ENCODE measurements at places on chromosomes 13 and 19.

DNA sequence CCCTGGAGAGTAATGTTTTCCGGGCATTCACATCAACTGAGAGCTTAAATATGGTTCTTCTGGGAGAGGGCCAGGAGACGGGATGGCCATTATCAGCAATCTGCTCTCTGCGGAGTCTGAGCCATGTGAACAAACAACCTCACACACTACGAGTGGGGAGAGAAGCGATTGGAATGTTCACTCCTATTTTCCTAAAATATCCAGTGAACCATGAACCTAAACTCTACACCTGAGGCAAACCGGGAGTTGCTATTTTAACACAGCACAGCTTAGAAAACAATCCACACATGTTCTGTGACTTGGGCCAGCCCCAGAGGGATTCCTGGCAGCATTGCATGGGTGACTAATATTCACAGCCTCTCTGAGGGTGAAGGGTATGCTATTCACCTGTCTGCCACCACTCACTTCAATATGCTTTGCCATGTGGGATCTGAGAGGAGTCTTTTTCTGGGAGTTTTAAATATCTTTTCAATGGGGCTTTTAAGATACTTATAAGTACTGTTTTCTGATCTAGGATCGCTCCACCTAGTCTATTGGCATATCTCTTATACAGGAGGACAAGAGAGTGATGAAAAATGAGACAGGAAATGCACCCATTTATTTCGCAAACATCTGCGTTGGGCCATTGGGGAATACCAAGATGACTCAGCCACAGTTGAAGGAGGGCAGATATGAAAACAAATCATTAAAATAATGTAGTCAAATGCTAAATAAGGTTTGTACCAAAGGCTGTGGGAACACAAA, 72.6 kb upstream of the SERP2 start:
- DNase-seq, result no peak

GRCh38 chr13:44397766-44398223, 24.2 kb downstream of the SERP2 start:
- no peak for DNase-seq

GRCh38 chr13:100040196-100040595, 48.7 kb upstream of the PCCA start:
- no peak for DNase-seq

DNA sequence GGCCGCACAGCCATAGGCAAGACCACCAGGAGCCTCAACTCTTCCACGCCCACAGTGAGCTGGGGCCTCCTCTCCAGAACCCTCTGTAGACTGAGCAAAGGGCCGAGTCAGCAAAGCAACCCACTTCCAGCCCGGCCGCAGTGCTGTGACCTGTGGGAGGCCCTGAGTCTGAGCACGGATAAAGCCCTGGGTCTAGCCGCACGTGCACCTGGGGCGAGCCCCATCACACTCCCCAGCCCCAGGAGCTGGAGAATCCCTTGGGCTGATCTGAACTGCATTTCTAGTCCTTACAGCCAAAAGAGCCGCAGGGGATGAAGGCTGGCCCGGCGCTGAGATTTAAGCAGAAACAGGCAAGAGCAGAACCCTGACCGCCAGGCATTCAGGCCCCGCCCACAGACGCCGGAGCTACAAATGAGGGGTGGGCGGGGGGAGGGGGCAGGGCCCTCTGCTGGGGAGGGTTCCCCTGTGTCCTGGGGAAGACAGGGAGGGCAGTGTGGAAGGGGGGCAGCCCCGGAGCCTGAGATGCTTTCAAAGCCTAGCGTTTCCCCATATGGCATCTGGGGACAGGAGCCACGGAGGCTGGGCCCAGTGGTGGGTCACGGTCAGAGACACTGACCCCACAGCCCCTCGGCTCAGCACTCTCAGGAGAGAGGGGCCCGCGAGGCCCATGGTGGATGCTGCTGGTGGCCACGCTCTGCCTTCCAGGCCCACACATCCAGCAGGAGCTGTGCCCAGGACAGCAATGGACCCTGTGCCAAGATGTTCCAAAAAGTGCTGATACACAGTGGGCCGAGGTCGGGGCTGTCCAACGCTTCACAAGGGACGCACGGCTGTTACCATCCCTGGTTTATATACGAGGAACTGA, 4.9 kb downstream of the TMEM259 start:
- no peak for DNase-seq

GRCh38 chr19:53849237-53849676, 18.4 kb upstream of the MYADM start:
- no peak for DNase-seq

- peak; percentile 43 for DNase-seq
Observed at GRCh38 chr19:1967087-1967608, 26.2 kb downstream of the CSNK1G2 start.

DNA sequence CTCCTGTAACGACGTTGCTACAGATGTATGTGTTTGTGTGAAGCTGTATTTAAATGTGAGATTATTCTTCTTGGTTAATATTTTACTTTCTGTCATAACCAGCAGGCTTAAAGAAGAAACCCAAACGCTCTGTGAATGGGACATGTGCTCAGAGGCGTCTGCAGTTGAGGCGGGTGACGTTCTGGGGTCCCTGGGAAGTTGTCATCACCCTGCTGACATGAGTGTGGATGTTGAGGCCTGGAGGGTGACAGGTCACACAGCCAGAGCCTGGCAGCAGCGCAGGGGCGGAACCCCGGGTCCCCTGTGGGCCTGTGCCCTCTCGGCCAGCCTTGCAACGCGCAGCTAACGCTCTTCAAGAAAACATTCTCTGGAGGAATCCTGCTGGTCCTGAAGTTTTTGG, 16.6 kb downstream of the RASA3 start:
- no peak for DNase-seq

- DNase-seq, result no peak
Observed at GRCh38 chr19:15317392-15318071, 14.8 kb downstream of the BRD4 start.

GRCh38 chr19:7373862-7374261, 25.1 kb downstream of the ARHGEF18 start:
- DNase-seq, result no peak

DNA sequence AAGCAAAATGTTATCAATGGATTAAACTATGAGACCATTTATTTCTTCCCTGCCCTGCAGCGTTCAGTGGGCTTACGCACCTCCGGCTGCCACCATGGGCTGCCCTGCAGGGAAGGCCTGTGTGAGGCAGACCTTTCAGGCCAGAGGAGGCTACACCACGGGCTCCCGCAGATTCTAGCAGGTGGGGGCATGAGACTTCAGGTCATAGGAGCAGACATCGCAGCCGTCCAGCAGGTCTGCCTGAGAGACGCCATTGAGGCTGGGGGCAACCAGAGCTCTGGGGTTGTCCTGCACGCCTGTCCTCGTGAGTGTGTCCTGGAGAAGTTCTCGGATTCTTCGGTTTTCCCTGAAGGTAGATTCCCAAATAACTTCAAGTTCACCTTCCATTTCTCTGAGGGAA, 9.4 kb upstream of the SLC7A9 start:
- no peak for DNase-seq

DNA sequence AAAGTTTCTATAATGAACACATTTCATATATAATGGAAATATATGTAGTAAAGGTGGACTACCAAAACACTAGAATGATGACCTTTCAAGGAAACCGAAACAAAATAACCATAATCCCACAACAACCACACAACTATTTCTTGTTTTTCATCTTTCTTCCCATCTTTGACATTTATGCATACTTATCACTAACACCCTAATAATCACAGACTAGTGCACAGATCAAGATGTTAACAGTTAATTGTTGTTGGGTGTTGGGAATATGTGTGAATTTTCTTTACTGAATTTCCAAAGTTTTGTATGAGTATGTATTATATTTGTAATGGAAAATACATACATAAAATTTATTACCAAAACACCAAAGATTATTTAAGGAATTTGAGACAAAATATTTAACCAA, 30.3 kb downstream of the PEG3 start:
- no peak for DNase-seq

DNA sequence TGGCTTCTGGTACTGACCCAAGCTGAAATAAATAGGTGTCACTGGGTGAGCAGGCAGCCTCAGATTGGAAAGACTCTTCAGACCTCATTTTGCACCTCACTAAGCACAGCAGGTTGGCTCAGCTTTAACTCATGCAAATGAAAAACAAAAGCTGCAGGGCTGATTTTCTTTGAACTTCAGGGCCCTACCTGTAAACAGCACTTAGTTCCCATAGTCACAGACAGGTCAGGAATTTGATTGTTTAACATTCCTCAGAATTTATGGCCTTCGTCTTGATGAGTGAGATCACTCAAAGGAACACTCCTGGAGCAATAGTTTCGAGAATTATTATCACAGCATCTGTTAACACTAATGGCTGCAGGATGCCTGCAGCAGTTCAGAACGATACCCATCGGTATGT, 718.5 kb downstream of the EFNB2 start:
- no peak for DNase-seq

DNA sequence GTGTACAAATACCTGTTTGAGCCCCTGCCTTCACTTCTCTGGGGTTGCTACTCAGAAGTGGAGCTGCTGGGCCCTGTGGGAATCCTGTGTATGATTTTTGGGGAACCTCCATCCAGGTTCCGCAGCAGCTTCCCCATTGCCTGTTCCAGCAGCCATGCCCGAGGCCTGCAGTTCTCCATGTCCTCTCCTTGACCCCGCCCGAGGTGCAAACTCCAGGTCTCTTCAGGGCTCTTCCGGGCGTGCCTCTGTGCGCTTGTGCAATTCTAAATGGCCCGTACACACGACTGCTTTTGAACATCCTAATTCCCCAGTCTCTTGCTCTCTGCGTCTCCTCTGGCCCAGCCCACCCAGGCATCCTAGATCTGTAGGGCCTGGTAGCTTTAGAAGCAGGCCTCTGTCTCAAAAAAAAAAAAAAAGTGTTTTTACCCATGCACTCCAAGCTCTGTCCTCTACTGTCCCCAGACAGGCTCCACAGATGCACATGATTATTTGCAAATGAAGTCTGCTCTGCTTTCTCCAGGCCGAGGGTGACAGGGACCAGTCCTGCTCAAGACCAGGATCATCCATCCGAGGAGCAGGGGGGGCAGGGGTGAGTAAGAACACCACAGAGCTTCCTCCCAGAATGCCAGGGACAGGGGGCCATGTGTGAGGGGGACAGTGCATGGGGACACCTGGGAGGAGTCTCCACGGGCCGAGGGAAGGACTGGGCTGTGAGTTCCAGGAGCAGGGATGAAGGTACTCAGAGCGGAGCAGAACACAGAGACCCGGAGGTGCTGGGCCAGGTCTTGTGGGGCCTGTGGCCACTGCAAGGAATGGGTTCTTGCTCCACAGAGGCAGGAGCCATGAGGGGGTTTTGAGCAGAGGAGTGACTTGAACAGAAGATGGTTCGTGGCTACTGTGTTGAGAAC, 51.7 kb downstream of the SLC7A9 start:
- no peak for DNase-seq

DNA sequence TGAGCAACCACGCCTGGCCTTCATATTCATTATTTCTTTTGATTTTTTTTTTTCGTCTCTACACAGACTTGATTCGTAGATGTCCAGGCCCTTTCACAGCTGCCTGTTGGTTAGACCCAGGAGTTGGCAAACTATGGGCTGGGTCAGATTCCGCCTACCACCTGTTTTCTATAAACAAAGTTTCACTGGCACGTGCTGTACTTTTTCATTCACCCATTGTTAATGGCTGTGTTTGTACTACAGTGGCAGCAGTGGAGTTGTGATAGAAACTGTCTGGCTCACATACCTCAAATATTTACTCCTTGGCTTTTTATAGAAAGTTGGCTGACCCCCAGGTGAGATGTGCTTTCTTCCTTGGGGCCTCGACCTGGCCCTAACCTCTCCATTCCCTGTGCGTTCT, 72.9 kb upstream of the TEX29 start:
- DNase-seq, result no peak

DNA sequence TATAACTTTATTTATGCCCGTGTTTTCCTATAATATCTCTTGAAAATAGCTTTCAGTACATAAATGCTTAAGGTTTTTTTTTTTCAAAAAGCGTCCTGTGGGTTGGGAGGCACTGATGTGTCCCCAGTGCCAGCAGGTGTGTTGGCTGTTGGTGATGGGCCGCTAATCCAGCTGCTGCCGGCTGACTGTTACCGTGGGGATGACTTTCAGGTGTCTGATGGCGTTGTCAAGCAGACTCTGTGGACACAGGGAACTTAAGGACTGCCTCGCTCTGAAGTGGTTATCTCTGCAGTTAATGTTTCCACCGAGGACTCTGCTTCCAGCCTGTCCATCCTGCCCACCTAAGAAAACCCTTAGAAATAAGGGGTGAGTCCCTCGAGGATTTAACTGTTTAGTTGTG, 94.5 kb downstream of the ANKRD10 start:
- DNase-seq, result no peak

- no peak for DNase-seq
Observed at GRCh38 chr19:28324275-28325060, 888.5 kb downstream of the UQCRFS1 start.

GRCh38 chr19:2274931-2275535, 6.9 kb downstream of the PEAK3 start:
- DNase-seq, result peak; percentile 15

DNA sequence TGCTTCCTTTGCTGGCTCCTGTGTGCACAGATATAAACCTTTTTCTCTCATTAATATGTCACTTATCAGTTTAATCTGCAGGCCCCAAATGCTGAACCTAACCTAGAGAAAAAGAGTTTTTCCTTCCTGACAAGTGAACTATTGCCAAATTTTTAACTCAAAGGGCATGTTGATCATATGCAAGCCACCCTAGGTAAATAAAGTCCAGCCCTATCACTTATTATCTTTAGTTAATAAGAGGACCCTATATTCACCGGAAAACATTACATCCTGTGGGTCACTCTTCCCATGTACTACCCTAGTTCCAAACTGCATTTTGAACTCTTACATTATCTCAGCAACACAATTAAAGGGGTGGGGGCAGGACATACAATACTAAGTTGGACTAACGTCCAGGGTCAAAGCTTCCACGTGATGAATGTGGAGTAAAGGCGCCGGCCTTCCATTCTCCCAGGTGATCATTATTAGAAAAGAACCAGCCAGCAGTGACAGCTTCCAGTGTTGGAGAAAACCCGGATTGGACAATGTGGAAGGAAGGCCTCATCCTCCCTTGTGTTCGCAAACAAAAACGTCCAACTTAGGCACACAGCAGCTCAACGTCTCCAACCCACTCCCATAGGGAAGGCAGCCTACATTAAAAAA, 86.6 kb downstream of the STK24 start:
- DNase-seq, result no peak

- no peak for DNase-seq
Observed at GRCh38 chr13:79468819-79469218, 12.1 kb upstream of the NDFIP2 start.

GRCh38 chr13:73133531-73133930, 74.7 kb downstream of the KLF5 start:
- no peak for DNase-seq

- no peak for DNase-seq
Observed at GRCh38 chr13:94525781-94526180, 46.3 kb upstream of the DCT start.

- no peak for DNase-seq
Observed at GRCh38 chr13:75411924-75412537, 69.9 kb downstream of the TBC1D4 start.

- DNase-seq, result no peak
Observed at GRCh38 chr13:48510698-48511097, 22.2 kb downstream of the RCBTB2 start.

DNA sequence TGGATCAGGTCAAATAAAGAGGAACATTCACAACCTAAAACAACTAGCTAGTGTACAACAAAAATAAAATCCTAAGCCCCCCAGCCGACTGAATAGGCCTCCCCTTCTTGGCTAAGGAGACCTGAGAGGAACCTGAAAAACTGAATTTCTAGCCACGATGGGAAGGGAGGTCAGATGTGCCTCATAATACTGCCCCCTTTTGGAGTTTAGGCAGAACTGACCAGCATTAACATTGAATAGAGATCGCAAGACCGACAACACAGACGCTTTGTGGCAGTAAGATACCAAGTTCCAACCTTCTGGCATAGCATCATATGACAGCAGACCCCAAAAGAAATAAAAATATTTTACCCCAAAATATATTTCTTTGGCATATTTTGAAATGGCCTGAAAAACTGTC, 15.9 kb downstream of the CBY2 start:
- no peak for DNase-seq
